ENCODE measurements at places on chromosomes 2 and 18. TPM values are rescaled to one million over a fixed set of nuclear protein-coding genes. Genes with fewer than 3 reads are reported as not detected.

The CAPN14 gene
- total RNA-seq: 0.69 TPM

DNA sequence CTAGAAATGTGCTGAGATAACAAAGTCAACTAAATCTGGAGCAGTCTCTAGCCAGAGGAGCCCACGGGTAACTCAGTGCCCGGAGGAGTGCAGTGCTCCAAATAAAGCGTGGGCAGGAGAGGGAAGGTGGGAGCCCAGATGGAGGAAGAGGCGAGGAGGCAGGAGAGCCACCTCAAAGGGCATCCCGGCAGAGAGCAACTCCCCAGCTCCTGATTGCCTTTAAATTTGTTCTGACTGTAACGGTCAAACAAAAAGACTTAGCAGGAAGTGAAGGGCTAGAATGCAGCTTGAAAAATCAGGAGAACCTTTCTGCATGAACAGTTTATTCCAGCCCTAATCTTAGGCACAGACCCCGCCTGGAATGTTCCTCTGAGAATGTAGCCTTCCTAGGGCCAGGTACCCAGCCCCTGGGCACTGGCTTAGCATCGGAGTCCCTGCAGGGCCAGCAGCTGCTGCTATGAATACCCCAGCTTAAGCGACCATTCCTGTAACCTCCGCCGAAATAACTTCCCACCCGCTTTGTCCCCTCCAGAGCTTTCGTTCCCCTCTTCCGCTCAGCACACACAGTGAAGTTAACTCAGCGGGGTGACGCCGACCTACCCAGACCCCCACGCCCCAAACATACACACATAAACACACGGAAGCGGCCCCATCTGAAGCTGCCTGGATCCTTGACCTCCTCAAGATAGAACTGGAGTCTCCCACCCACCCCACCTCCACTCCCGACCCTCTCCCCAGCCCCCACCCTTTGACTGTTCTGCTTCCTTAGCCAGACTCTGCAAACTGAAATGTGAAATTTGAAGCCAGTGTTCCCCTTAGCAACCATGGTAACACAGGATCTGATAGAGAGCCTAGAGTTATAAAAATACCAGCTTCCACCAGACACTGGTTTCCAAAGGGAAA lies 123.2 kb downstream of the SMAD7 start:
- no peaks in the 10 kb centered on the region for H3K36me3 ChIP-seq
- no peaks in the 10 kb centered on the region for H3K27me3 ChIP-seq
- no peak overlapping the region for H3K4me3 ChIP-seq

DNA sequence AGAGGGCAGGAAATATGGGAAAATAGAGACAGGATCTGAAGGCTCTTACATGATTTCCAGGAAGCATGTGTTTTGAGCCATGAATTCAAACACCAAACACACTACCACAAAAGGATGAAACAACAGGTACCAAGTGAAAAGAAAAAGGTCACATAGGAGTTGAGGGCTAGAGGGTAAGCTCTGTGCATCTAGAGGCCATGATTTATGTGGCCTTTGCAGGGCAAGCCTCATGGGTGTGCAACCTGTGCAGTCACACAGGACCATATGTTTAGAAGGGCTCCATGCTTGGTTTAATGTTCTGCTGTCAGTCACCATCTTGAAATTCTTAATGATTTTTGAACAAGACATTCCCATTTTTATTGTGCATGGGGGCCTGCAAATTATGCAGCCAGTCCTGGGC lies 134.5 kb upstream of the CCDC68 start:
- DNase-seq: no peak
- H3K4me3 ChIP-seq: no peak overlapping the region
- no peaks in the 10 kb centered on the region for H3K4me1 ChIP-seq
- H3K36me3 ChIP-seq: no peaks in the 10 kb centered on the region
- H3K27me3 ChIP-seq: peaks cover 2% of the 10 kb centered on the region

The STRADB gene
- total RNA-seq: 25.9 TPM

GRCh38 chr2:32496662-32497061 lies 131.2 kb upstream of the TTC27 start:
- no peaks in the 10 kb centered on the region for H3K27me3 ChIP-seq
- H3K27ac ChIP-seq: peak overlapping the region; percentile 38
- peaks cover 4% of the 10 kb centered on the region for H3K4me1 ChIP-seq
- DNase-seq: no peak
- no peak overlapping the region for H3K4me3 ChIP-seq

DNA sequence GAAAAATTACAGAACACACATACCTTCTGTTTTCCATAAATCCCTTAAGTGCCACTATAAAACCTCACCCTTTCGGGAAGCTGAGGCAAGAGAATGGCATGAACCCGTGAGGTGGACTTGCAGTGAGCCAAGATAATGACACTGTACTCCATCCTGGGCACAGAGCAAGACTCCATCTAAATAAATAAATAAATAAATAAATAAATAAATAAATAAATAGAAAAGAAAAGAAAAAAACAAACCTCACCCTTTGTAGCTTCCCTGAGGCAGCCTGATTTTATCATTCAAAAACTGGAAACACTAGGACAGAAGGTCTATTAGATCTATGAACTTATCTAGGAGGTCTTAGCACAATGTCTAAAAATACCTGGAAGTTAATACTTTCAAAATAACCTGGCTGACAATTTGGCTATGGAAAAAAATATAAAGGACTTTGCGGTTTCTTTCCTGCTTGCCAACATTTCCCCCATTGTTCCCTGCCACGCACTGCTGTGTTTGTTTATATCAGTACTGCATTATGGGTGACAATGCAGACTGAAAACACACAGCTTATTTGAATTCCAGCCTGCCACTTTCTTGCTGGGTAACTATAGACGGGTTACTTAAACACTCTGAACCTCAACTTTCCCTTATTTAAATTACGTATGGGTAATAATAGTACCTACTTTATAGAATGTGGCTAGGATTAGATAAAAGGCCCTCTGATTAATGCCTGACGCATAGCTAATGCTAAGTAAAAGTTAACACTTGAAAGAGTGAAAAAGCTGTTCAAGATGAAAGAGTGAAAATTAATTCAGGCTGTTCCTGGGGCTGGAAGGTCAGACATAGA lies 313.0 kb downstream of the RDH14 start:
- no peaks in the 10 kb centered on the region for H3K36me3 ChIP-seq
- DNase-seq: no peak
- no peaks in the 10 kb centered on the region for H3K4me1 ChIP-seq
- no peak overlapping the region for H3K27ac ChIP-seq
- H3K27me3 ChIP-seq: peaks cover 2% of the 10 kb centered on the region

- H3K4me1 ChIP-seq: no peaks in the 10 kb centered on the region
- no peaks in the 10 kb centered on the region for H3K27me3 ChIP-seq
- H3K4me3 ChIP-seq: no peak overlapping the region
- no peak overlapping the region for H3K27ac ChIP-seq
- H3K36me3 ChIP-seq: no peaks in the 10 kb centered on the region
Measured at GRCh38 chr2:220198896-220199295, 571.5 kb downstream of the SLC4A3 start.

- no peak overlapping the region for H3K27ac ChIP-seq
- no peak for DNase-seq
- H3K4me1 ChIP-seq: no peaks in the 10 kb centered on the region
- no peak overlapping the region for H3K4me3 ChIP-seq
- no peaks in the 10 kb centered on the region for H3K36me3 ChIP-seq
Measured at GRCh38 chr2:17626986-17627385, 86.5 kb downstream of the VSNL1 start.

The MARS2 gene
- 15.3 TPM for total RNA-seq

The WDR7 gene
- 19.0 TPM for total RNA-seq
